T-helper 1 cell (primary cell): ENCODE measurements at places on chromosomes 2 and 18.

GRCh38 chr18:37272226-37272625 is 293.4 kb downstream of the CELF4 start:
- no peak for DNase-seq

DNA sequence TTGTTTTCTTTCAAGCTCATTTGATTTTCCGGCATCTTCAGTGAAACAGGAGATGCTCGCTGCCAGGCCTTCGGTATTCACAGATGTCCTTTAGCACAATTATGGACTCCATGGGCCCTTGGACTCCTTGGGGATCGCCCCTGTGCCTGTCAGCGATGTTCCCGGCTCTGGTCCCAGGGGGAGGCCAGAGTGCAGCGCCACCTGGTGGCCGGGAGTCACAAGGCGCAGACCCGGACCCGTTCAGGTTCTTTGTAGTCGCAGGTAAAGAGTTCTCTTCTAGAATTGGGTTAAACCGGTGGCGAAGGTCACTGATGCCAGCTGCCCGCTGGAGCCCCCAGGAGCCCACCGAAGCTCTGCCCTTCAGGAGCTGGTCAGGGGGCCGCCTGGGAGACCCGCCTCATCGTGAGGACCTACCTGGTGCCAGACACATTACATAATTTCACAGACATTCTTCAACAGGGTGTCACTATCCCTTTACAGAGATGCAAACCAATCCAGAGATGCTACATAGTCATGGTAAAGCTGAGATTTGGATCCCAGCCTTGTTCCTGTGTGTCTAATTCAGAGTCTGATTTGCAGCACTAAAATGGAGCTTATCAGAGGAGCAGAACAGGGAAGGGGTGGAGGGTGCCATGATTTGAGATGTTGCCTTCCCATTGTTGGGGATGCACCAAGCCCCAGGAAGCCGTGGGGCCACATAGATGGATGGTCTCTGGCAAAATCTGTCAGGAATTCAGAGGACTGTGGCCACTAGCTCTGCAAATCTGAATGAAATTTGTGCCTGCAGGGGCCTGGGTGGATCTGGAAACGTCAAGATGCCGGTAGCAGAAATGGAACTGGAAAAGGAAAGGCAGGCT is 6.0 kb upstream of the INPP5D start:
- peak; percentile 38 for DNase-seq

- no peak for DNase-seq
These were observed 88.7 kb downstream of the THADA start for GRCh38 chr2:43507137-43507536.

DNA sequence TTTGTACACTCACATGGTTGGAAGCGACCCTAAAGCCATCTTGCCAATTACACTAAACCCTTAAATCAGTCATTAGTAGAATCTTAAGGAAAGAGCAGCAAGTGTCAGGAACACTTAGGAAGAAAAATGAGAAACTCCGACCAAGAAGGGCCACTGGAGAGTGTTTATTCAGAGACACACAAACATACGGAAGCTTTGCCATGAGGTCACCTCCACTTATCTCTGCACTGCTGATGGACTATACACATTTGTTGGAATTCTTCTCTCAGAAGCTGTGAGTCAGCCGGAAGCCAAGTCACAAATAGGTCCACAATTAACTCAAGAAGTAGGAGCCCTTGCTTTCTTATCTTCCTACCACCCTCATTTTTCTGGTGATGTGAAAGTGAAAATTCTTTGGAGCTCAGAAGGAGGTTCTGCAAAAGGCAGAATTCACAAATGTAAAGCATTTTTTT is 21.6 kb downstream of the BMP10 start:
- DNase-seq, result no peak

DNA sequence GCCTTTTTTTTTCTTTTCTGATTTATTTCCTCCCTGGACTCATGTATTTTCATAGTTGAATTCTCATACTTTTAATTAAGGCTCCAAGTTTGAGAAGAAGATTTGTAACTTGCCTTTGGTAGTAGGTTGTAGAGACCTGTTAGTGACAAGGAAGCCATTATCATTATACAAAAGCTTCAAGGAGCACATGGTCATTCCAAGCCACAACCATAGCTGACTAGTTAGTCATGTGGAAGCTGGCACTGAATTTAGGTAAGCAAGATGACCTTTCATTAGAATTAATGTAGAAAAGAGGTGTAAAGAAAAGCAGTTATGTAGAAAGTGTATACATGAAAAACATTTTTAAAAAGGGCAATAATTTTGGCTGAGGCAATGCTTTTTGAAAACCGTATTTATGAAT is 89.7 kb downstream of the LRP1B start:
- no peak for DNase-seq

DNA sequence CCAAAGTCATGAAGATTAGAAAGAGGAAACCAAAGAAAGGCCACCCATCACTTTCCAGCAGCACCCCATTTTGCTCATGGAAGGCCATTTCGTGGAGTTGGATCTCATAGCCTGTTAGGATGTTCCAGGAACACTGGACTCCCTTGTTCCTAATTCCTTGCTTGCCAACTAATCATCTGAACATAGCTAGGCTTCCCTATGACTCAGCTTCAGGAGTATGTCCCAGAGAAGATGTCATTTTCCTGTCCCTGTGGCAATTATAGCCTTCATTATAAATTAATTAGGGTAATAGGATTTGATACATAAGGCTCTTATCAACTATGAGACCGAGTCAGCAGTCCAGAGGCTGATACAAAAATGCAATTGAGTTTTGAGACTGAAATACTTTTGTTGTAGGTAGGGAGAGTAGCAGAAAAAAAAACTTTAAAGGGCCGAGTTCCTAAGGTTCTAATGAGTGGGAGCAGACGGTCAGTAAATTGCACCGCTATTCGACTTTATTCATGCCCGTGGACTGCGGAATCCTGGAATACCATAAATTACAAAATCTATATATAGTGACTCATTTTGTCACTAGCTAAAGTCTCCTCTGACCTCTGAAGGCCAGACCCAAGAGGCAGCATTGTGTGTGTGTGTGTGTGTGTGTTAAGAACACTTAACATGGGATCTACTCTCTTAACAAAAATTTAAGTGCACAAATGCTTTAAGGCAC is 311.8 kb downstream of the FBXO15 start:
- DNase-seq, result no peak

- DNase-seq, result no peak
These were observed 236.7 kb downstream of the TMX3 start for GRCh38 chr18:68478246-68478645.

- DNase-seq, result no peak
These were observed 303.7 kb downstream of the TRIB2 start for GRCh38 chr2:13020469-13020868.

- no peak for DNase-seq
These were observed 125.0 kb downstream of the SPHKAP start for GRCh38 chr2:228056293-228057097.
